NCI-H1436 treated with DMSO at 0.1 percent for 48 hours (cell line): ENCODE measurements at places on chromosomes 3 and 15.

GRCh38 chr15:66580643-66581042, 14.8 kb upstream of the LCTL start:
- no peak for DNase-seq

DNA sequence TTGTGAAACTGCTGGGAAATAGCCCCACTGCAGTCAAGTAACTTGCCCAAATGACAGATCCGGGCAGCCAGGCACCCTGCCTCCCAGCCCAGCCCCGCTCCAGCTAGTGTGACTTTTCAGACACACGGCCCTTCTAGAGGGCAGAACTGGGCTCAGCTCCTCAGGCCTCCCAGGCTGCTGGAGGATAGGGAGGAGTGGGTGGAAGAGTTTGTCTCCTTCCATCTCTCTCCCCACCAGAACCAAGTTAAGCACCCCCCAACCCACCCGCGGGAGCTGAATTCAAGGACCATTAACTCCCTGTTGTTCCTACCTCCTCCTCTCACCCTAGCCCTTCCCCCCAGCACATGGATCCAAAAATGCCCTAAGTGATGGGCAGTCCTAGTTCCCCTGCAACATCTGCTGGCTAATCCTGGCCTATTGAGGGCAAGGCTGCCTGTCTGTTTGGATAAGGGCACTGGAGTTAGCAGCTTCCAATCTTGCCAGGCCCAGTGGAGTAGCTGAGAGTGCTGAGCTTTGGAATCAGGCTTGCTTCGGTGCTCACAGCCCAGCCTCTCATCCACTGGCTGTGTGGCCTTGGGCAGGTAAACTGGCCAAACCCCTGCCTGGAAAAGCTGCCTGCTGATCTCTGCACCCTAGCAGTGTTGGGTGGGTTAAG, 3.1 kb downstream of the CCDC33 start:
- no peak for DNase-seq

DNA sequence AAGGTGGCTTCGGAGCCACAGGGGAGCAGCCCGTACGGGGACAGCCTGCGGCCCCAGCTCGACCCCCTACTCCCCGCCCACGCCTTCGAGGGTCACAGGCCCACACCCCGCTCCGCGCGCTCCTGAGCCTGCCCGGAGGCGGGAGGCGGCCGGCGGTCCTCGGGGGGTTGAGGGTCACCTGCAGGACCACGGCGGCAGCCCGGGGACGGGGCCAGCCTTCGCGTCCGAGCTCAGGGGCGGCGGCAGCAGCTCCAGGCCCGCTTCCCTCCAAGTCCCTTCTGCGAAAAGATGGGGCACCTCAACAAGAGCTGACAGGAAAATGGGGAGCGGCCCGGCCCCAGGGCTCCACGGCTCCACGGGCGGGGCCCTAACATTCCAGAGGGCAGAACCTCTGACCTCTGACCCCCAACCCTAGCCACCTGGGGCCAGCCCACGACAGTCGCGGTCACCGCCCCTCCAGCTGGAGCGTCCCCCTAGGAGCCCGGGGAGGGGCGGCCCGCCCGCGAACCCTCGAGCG, 428 bp downstream of the LYSMD4 start:
- no peak for DNase-seq

DNA sequence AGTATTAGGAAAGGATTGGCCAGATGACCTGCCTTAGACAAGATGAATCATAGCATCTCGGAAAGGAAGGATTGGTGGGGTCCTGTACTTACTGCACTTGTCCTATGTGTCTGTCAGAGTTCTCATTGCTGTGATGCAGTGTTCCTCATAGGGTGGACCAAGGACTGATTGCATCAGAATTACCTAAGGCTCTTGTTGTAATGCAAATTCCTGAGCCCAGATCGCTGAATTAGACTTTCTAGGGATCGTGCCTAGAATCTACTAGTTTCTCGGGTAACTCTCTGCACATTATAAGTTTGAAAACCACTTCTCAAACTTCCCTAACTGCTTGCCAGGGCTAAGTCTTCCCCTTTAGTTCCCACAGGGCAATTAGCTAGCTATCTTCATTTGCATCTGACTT, 74.9 kb upstream of the SKOR1 start:
- no peak for DNase-seq

GRCh38 chr15:38577424-38577987, 12.9 kb upstream of the RASGRP1 start:
- no peak for DNase-seq

DNA sequence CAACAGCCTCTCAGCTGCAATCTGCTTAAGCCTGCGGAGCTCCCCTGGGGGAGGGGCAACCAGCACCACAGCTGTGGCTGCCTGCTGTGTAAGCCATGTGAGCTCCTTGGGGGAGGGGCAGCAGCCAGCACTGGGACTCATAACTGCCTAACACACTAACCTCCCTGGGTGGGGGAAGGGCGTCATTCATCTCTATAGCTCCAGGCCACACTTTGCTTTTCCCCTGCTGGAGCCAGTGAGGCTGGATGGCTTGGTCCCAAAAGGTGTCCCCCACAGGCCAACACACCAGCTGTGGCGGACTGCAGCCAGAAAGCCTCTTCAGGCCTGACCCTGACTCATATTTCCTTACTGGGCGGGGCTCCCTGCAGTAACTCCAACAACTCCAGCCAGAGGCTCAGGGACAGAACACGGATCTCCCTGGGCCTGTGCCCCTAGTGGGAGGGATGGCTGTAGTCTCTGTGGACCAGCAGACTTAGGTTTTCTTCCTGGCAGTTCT, 129.8 kb downstream of the PPM1L start:
- peak; percentile 19 for DNase-seq

DNA sequence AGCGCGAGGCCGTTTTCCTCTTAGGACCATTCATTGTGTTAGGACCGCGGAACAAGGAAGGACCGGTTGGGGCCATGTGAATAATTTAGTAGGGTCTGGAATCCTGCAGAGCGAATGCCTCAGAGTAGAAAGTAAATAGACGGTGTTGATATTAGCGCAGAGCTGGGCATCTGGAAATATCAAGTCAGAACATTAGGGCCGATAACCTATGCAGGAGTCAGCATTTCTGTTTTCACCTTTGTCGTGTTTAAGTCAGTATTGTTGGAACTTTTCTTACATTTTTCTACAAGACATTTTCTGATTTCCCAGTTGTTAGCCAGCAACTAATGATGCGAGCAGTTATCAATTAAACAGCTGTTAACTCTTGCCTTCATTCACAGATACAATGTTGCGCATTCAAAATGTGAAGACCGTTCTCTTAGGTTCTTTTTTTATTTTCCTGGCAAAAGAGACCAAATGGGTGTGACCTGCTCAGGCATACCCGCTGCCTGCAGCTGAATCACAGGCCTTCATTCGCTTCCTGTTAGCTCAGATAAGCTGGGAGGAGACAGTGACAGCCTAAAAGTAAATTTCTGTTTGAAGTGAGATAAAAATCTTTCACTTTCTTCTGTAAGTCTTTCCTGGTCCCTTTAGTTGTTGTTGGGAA, 966 bp upstream of the PKM start:
- DNase-seq: no peak

GRCh38 chr3:19030522-19030839, 117.8 kb upstream of the KCNH8 start:
- DNase-seq: no peak

DNA sequence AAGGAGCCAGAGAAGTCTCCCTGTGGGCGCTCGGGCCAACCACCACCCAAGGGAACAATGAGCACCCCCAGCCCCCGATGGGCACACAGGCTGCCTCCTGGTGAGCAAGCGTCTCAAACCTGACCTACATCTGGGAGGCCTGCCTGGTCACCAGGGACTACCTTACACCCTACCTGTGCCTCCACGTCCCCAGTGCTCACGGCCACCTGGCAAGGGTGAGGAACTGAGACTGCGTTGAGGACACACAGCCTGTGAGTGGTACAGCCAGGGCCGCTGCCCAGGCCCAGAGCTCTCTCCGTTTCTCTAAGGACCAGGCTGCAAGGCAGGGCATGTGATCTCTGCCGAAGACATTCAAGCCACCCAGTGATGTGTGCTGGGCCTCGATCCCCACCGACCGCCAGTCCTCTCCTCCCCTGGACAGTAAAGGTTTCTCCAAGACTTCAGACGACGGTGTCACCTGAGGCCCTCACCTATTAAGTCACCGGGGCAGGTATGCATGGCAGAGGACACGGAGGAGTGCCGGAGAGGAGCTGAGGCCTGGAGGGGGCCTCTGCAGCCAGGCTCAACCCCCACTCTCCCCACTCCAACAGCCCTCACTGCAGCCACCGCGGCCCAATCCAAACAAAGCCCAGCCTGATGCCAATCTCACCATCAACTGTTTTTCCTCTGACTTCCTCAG, 2.8 kb downstream of the GOLGA8A start:
- no peak for DNase-seq

DNA sequence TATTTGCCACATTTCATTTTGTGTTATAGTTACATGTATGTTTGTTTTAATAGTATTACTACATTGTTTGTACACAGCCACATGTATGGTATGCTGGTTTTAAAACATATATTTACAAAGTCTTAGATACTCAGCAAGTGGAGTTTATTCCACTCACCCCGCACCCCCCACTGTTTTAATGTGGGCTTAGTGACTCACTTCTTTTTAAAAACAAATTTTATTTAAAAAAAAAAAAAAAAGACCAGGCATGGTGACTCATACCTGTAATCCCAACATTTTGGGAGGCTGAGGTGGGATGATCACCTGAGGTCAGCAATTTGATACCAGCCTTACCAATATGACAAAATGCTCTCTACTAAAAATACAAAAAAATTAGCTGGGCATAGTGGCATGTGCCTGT, 26.9 kb upstream of the TJP1 start:
- no peak for DNase-seq

- DNase-seq: no peak
These were observed 88.1 kb downstream of the CORO2B start for GRCh38 chr15:68666812-68667450.

DNA sequence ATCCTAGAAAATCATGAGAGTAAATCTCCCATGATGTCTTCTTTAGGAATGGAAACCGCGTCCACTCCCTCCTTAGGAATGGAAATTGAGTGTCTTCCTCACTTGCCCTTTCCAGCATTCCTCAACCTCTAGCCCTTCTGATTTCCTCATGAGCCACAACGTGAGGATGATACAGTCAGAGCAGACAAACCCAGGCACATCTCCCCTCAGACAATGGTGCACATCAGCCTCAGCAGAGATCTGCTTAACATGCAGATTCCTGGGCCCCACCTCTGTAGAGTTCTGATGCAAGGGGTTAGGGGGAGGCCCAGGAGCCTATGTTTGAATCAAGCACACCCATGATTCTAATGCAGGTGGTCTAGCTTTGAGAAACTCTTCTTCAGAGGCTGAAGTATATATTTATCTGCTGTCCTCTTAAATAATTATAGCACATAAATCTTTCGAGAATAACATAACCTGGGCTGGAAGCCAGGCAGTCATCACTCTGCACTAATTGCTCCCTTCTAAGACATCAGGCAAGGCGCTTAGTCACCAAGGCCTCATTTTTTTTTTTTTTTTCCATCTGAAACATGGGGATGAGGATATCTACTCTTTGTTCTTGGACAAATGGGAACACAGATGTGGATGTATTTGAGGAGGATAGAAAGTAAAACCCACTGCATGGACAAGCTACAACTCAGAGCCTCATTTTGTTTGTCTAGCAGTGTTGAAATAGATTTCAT, 81.7 kb downstream of the PRICKLE2 start:
- peak; percentile 72 for DNase-seq

DNA sequence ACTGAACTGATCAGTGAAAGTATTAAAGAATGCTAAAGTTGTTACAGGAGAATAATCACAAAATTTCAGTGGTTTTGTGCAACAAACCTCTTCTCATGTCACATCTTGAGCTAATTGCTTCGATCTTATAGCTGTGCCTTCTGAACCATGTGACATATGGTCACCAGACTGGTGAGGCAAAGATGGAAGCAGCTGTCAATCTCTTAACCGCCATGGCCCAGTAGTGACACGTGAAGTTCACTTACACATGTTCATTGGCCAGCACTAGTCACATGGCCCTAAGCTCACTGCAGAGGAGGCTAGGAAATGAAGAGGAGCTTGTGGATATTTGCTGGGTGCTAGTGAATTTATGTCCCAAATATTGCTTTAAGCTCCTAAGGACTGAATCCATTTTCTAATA, 32.5 kb downstream of the BOC start:
- DNase-seq: no peak

DNA sequence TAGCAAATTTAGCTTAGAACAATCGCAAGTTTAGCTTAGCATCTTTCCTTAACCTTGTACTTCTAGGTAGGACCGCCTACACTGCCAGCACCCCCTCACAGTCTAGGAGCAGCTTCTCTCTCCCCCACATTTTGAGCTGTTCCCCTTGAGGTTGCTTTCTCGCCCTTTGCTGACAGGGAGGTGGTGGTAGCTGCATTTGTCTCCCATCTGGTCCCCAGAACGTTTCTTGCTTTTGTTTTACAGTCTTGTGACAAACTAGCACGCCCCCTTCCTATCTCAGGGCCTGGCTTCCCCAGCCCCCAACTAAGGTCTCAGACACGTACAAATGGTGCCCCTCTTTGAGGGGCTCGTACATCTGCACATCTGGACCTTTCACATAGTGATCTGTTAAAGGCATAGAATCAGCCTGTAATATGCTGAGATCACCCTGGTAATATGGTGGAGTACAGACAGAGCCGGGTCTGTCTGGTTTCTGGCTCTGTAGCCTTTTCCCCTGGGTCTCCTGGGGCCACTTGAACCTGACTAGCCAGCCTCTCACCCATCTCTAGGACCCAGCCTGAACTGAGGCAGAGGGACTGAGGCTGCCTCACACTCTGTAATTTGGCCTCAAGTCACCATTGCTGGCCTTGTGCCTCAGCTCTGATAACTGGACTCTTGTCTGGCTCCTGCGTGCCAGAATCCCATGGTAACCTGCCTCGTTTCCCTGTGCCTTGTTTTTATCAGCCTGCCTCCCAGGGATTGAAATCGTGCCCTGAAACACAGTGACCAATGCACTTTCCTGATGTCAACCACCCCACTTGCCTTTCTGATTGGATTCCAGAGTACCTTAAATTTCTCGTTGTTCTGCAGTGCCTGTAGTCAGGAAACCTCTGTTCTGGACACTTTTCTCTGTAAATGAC, 27.7 kb downstream of the CRTC3 start:
- DNase-seq: no peak

DNA sequence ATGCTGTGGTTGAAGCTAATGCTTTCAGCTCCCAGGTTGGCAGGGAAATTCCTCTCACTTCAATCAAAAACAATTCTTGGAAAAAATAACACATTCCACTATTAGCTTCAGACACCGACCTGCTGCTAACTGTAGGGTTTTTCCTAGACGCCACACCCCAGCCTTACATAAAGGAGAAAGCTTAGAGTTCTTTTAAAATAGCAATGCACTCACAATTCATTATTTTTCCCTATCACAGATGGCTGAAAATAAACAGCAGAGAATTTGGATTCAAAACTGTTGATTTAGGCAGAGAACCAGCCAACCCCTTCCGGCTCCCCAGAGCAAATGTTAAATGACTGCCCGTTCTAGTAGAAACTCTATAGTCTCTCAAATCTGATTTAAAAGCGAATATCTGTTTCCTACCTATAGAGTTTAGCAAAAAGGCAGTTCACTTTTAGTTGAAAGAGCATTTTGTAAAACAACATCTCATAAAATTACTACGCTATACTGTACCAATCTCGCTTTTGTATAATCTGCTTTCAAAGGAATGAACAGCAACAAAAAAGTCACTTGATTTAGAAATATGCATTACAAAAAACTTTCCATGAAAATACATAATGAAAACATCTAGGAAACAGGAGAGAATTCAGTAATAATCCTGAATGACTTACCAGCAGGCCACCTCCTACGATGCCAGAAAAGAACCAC, 586 bp downstream of the TM4SF1 start:
- DNase-seq: no peak
